ENCODE measurements at places on chromosomes 5 and 9.
A peak's percentile ranks its signal among the peaks of the same experiment; 100 is the strongest.

- DNase-seq = no peak
Measured at GRCh38 chr5:14534773-14535172, 46.8 kb upstream of the OTULINL start.

GRCh38 chr5:73946919-73947602, 321.1 kb downstream of the ARHGEF28 start:
- DNase-seq = no peak

- no peak for DNase-seq
Measured at GRCh38 chr5:78824831-78825281, 160.3 kb downstream of the ARSB start.

GRCh38 chr9:36424289-36425055, 24.4 kb upstream of the RNF38 start:
- DNase-seq = no peak

DNA sequence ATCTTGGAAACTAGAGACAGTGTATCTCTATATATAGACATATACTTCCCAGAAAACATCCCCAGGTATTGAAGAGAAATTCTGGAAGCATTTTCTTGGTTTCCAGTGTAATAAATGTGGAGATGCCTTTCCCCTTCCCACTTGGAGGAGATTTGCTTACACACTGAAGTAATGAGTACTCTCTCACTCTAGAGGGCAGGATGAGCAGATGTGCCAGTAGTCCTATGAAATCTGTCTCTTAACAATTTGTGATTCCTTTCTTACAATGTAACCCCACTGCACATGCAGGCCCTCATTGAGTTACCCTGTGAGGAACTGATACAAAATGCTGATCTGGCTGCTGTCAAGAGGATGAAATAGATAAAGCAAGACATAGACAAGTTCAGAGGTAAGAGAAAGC, 567.2 kb downstream of the SLCO4C1 start:
- DNase-seq = no peak

- DNase-seq = peak; percentile 20
Measured at GRCh38 chr5:10595672-10596309, 31.9 kb downstream of the ANKRD33B start.

GRCh38 chr9:96874947-96875460, 20.7 kb upstream of the ZNF782 start:
- no peak for DNase-seq

GRCh38 chr9:18739127-18739526, 265.2 kb downstream of the ADAMTSL1 start:
- no peak for DNase-seq

DNA sequence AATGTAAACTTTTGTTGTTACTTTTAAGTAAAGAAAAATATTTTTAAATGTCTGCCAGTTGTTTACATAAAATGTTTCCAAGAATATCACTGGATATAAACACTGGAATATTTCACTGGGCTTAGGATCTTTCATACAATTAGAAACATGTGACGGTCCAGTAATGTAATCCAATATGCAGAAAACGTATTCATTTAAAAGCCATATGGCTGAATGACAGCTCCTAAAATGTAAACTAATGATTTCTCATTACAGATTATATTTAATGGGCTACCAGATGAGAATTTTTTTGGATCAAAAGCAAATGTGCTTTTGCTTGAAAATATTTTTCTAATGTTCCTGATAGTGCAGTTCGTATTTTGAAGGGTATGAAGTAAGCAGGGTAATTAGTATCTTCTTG, 124.3 kb downstream of the TTC39B start:
- no peak for DNase-seq

All from stimulated activated CD8-positive, alpha-beta memory T cell treated with anti-CD3 and anti-CD28 coated beads, Interleukin-2, amount 100 ng/mL, for 48 hours (primary cell).